ENCODE measurements at places on chromosomes 3 and 15.

DNA sequence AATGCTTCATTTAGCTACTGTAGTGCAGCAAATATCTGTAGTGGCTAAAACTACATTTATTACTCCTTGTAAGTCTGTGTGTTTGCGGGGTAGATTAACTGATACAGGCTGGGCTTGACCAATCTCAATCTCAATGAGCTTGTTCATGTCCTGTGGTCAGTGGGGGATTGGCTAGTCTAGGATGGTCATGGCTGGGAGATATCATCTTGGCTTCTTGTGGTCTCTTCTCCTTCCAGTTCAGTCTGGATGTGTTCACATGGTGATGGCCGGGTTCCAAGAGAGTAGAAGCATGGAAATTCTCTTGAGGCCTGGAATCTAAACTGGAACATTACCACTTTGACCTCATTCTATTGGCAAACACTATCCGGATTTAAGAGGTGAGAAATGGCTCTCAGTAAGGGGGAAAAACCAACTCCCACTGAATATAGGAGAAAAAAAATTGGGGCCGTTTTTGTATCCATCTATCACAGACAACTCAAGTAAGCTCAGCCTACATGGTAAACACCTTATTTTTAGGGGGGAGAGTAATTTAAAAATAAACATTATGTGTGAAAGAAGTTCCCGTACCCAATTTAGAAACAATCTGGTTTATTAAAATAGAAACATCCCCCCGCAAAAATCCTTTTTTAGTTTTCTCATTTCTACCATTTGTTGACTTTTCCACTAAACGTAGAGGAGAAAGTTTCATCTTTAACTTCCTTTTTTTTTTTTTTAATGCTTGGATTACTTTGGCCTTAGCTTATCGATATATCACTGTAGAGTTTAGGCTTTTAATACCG lies 284.9 kb upstream of the TBC1D5 start:
- DNase-seq = no peak

- no peak for DNase-seq
These were observed 96.6 kb downstream of the CEMIP start for GRCh38 chr15:80875568-80876347.

- no peak for DNase-seq
These were observed 259.1 kb upstream of the TPM1 start for GRCh38 chr15:62783303-62783957.

DNA sequence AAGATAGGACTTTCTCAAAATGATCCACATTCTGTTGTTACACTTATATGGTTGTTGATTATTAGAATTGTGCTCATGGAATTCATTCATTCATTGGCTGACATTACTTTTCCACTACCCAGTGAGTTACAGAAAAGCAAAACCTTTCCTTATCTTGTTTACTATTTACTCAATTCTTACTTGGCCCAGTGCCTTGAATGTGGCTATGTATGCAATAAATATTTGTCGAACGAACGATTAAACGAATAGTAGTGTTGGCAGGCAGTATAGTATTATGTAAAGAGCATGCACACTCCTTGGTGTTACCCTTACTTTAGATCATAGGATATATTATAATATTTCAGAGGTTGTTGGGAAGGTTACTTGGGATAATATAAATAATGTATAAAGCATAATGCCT lies 31.0 kb downstream of the CTDSPL2 start:
- DNase-seq = no peak

DNA sequence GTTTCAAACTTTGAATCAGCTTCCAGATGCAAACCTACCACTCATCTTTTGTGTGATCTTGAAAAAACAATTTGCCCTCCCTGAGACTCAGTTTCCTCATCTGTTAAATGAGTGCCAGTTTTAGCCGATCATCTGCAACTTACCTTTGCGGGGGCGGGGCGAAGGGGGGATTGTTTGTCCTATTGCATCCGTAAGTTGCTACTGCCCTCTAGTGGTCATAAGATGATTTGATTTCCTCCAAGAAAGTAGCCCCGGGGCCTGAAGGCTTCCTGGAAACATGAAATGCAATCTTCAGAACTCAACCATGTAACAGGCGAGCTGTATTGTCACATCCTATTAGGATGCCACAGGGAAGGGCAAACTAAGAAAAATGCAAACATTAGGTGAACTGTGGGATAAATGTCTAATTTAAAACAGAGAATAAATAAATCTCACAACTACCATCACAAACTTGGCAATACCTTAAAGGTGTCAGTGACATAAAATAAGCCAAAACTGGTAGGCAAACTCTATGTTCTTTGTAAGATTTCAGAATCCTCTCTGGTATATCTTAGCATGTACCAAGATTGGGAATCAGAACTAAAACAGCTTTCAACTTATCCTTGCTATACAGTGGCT lies 63.5 kb upstream of the CLDN18 start:
- peak; percentile 43 for DNase-seq

- DNase-seq = peak; percentile 27
These were observed 775 bp upstream of the CCDC39 start for GRCh38 chr3:180680097-180680430.

DNA sequence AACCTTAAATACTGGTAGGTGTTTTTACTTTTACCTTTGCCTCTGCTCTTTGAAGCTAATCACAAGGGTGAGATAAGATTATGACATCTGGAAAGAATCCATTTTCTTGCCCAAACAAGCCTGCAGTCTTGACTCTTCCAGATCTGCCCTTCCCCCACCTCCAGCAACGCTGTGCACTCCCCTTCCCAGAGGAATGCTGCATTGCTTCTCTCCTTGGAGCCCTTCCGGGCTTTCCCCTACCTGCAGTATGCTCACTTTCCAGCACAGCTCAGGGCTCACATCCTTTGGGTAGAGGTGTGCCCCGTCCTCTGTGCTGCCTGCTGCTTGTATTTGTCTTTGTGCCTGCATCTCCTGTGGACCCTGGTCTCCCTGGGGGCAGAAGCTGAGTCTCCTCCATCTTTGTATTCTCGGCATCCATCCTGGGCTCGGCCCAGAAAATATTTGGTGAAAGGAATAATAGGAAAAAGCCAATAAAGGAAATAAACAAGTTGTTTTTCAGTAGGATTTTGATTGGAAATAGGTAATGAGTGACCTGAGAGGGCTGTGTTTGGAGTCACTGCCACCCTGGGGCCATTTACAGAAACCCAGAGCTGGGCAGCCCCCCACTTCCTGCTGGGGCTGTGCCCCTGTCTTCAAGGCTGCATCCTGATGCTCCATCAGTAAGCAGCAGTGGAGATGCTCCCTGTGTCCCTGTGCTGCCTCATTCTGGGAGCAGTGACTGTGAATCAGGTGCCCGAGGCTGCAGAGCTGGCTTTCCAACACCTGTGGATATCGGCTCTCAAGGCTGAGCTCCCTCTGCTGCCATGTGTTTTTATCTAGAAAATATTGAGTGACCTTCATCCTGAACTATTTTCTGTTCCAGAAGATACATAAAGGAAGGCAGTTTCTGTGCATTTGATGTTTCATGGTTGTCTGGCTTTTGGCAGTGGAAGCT lies 117.5 kb downstream of the EEFSEC start:
- peak; percentile 5 for DNase-seq

DNA sequence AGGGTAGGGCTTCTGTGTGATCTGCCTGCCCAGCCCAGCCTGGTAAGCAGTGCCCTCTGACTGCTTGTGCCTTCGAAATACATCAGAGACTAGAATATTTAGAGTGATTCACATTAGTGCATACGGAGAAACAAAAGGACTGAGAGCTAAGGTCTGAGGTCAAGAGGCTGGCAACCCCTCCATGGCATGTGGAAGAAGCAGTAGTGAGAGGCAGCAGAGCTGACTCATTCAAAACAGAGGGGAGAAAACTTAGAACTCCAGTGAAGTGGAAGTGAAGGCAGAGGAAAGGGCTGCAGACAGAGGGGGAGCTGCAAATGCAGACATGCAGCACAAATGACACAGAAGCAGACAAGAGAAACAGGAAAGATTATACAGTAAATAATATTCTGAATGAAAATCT lies 61.6 kb downstream of the ULK4 start:
- no peak for DNase-seq

DNA sequence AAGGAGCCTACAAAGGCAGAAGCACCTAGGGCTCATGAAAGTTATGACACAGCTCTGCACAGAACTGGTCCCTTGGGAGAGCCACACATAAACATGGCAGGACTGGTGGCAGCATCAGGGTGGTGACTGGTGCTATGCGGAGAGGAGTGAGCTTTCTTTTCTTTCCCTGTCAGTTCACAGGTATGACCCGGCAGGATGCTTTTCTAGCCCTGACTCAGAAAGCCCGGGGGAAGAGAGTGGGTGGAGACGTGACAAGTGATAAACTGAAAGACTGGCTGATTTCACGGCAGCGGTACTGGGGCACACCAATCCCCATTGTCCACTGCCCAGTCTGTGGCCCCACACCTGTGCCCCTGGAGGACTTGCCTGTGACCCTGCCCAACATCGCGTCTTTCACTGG lies 103.0 kb downstream of the LARS2 start:
- no peak for DNase-seq

DNA sequence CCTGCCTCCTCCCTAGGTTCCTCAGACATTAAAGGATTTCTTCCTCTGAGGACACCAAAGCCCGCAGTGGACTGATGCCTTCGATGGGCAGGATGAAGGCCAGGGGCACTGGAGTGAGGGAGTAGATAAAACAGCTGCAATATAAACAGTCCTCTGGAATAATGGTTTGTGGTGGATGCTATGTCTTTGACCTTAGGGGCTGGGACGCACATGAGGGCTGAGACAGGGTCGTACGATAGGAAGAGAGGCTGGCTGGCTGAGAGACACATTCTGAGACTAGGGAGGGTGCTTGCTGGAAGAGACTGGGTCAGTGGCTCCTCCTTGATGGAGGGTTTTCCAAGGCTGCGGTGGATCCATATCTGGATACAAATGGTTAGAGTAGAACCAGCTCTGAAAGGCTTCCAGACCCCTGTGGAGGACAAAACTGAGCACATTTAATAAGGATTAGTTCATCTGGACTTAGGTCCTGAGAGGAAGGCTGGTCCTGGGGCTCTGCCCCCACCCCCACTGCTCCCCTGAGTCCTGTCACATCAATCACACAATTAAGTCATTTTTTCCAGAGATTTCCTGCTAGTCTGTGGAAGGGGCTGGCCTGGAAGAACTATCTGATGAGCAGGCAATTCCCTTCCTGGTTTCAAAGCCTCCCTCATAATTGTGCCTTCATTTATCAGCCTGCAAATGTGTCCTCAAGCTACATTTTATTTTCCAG lies 15.8 kb downstream of the TBC1D21 start:
- DNase-seq = no peak

DNA sequence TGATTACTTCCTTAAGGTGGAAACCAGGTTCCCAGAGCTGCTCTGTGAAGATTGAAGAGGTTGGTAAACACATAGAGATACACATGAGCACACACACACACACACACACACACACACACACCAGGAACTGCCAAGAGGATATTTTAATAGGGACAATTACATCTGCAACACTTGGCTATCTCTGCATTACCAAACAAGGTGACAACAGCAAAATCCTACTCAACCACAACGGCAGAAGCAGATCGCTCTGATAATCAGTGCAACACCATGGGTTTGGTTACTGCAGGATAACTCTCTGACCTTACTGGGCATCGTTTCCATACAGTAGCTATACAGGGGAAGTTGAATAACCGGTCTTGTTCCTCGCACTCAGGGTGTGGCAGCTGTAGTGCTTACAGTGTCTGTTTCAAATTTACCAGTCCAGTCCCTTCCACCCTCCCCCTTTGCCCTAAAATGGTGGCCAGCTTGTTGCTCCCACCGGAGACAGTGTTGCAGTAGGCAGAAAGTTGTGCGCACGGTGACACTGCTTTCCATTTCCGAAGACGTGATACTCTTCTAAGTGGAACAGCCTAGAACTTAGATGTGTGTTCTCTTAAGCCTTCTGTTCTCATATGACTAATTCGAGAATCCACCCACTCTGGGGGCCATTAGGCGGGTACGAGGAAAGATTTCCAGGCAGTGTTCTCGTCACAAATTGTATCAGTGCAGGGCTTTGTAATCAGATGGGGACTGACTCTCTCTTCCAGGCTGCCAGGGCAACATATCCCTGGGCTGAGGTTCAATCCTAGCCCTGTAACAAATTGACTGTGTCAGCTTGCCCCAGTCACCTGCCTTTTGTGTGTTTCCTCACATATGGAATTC lies 176.2 kb downstream of the P3H2 start:
- no peak for DNase-seq

DNA sequence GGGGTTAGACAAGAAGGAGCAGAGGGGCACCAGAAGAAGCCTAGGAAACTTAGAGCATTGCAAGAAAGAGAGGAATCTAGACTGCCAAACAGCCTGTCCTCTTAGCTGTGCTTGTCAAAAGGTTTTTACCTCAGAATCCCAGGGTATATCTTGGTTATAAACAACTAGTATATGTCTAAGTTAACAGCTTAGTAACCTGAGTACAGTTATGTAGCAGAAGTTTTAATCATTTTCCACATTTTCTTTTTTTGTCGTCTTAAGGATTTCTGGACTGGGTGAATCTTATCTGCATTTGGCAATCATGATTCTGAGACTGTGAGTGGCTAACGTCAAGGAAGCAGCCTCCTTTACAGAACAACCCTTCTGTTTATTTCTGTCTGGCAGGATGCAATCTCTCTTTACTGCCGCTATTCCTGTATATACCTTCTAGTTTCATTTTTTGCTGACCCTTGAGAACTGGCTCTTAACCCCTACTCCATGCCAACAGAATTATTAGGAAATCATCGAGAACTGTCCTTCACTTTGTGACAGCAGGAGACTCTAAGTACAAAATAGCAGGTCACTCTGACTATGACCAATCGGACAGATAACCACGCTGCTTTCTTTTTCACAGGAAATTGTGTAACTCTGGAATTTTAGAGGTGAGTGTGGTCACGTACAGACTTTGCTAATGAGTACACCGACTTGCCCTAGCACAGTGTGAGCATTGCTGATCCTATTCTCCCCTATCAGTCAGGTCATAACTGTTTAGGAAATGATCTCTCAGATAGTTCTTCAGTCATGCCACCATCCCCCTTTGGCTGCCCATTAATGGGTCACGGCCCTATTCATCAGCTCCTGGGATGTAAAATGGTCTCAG lies 3.3 kb upstream of the CP start:
- DNase-seq = peak; percentile 31

- DNase-seq = no peak
These were observed 246.6 kb upstream of the KCNMB2 start for GRCh38 chr3:178289544-178290160.

GRCh38 chr3:127959873-127960272 lies 44.8 kb downstream of the KBTBD12 start:
- no peak for DNase-seq

Data from activated CD4-positive, alpha-beta memory T cell treated with anti-CD3 and anti-CD28 coated beads, Interleukin-2, amount 10 ng/mL, durations not matched to agents 7 days and 5 days (primary cell).